ENCODE measurements at places on chromosomes 6 and 20.

GRCh38 chr20:34334654-34335407 is 28.2 kb upstream of the ITCH start:
- H3K36me3 ChIP-seq = no peaks in the 10 kb centered on the region
- H3K27ac ChIP-seq = no peak overlapping the region
- H3K4me1 ChIP-seq = peaks cover 9% of the 10 kb centered on the region
- no peaks in the 10 kb centered on the region for H3K27me3 ChIP-seq
- H3K4me3 ChIP-seq = no peak overlapping the region

DNA sequence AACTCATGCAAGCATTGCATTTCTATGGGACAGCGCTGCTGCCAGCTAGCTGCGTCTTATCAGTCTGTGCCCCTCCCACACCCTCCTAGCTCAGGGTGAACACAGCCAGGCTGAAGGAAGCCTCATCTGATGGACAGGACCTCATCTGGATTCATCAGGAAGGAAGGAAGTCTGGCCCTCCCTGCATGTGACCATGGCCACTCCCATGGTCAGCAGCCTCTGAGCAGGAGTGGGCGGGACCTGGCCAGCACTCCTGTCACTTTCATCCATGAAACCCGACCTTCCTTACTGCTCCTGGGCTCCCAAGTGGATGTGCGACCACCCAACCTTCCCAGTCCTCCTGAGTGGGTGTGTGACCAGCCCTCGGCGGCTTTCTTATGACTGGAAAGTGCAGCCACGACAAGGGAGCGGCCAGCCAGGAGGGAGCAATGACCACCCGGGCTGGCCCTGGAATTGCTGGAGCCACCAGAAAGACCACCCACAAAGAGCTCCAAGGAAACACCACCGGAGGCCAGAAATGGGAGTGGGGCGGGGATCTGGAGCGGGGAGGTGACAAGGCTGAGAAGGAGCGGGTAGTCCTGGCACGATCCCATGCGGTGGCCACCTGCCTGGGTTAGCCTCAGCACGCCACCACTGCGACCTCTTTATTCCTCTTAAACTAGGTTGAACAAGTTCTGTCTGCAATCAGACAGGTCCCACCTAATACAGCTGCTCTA is 241.2 kb downstream of the TTLL2 start:
- no peak overlapping the region for H3K27ac ChIP-seq
- H3K4me3 ChIP-seq = no peak overlapping the region
- DNase-seq = no peak
- no peaks in the 10 kb centered on the region for H3K36me3 ChIP-seq
- no peaks in the 10 kb centered on the region for H3K4me1 ChIP-seq
- no peaks in the 10 kb centered on the region for H3K27me3 ChIP-seq

DNA sequence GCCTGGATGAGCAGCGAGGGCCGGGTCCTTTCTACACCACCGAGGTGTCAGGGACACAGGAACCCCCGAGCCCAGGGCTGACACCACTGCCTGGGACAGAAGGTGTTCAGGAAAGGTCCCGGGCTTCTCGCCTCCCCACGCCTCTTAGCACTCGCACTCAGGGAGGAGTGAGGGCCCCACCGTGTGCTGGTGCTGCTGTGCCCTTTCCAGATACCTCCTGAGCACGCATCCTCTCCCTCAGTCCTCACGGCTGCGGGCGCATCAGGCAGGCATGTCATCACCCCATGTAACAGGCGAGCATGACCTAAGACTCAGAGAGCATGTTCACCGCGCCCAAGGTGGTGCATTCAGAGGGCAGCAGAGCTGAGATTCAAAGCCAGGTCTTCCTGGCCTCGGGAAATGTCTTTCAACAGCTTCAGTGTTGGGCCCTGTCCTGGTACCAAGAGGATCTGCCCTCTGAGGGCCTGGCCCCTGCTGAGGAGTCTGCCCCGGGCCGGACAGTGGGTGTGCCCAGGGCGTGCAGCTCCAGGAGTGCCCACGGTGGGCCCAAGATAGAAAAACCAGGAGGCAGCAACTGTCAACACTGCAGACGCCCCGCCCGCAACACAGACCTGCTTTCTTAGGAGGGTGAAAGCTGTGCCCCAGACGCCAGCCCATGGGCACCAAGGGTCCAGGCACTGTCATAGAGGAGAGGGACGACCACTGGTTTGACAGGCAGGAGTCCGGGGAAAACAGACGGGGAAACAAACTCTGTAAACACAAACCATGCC is 29.2 kb downstream of the TGM2 start:
- H3K27ac ChIP-seq = peak overlapping the region; percentile 69

GRCh38 chr6:126374372-126374771 is 34.5 kb downstream of the CENPW start:
- no peak overlapping the region for H3K27ac ChIP-seq
- DNase-seq = no peak
- H3K27me3 ChIP-seq = no peaks in the 10 kb centered on the region
- no peaks in the 10 kb centered on the region for H3K36me3 ChIP-seq

GRCh38 chr6:35449287-35449881 is 2.8 kb upstream of the FANCE start:
- peak; percentile 38 for DNase-seq
- H3K27me3 ChIP-seq = no peaks in the 10 kb centered on the region
- H3K27ac ChIP-seq = no peak overlapping the region
- no peak overlapping the region for H3K4me3 ChIP-seq
- H3K36me3 ChIP-seq = no peaks in the 10 kb centered on the region

- H3K27ac ChIP-seq = no peak overlapping the region
- no peaks in the 10 kb centered on the region for H3K36me3 ChIP-seq
- no peak overlapping the region for H3K4me3 ChIP-seq
- H3K4me1 ChIP-seq = no peaks in the 10 kb centered on the region
- no peaks in the 10 kb centered on the region for H3K27me3 ChIP-seq
- no peak for DNase-seq
Measured at GRCh38 chr6:12436683-12437082, 146.5 kb downstream of the EDN1 start.

- H3K4me1 ChIP-seq = no peaks in the 10 kb centered on the region
- DNase-seq = no peak
- no peak overlapping the region for H3K4me3 ChIP-seq
- no peak overlapping the region for H3K27ac ChIP-seq
- H3K27me3 ChIP-seq = no peaks in the 10 kb centered on the region
- no peaks in the 10 kb centered on the region for H3K36me3 ChIP-seq
Measured at GRCh38 chr6:42418724-42419123, 33.0 kb downstream of the TRERF1 start.

GRCh38 chr6:121453191-121453590 is 17.7 kb downstream of the GJA1 start:
- peaks cover 20% of the 10 kb centered on the region for H3K36me3 ChIP-seq
- H3K4me1 ChIP-seq = no peaks in the 10 kb centered on the region
- no peaks in the 10 kb centered on the region for H3K27me3 ChIP-seq
- H3K4me3 ChIP-seq = no peak overlapping the region

GRCh38 chr6:145491126-145491525 is 244.2 kb downstream of the EPM2A start:
- DNase-seq = no peak
- H3K27ac ChIP-seq = no peak overlapping the region
- H3K4me1 ChIP-seq = no peaks in the 10 kb centered on the region
- H3K27me3 ChIP-seq = no peaks in the 10 kb centered on the region
- H3K36me3 ChIP-seq = no peaks in the 10 kb centered on the region

DNA sequence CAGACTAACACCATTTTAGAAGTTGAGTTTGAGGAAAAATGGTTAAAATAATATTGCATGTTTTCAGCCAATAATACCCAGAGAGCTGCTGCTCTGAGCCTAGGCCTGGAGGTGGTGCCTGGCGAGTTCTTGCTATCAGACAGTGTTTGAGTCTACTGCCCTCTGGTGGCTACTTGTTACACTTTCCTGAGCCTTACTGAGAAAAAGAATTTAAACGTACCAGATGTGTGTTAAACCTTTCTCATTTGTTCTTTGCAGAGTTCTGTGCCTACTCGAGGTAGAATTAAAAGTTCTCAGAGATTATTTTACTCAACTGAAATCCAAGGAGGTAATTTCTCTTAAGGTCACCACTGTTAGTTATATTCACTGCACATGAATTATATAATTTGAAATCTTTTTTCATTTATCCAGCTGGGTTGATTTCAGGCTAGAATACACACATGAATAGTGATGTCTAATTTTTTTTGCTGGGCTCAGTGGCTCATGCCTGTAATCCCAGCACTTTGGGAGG is 38.2 kb downstream of the SHLD1 start:
- DNase-seq = peak; percentile 71
- H3K4me1 ChIP-seq = peaks cover 10% of the 10 kb centered on the region
- no peaks in the 10 kb centered on the region for H3K27me3 ChIP-seq

DNA sequence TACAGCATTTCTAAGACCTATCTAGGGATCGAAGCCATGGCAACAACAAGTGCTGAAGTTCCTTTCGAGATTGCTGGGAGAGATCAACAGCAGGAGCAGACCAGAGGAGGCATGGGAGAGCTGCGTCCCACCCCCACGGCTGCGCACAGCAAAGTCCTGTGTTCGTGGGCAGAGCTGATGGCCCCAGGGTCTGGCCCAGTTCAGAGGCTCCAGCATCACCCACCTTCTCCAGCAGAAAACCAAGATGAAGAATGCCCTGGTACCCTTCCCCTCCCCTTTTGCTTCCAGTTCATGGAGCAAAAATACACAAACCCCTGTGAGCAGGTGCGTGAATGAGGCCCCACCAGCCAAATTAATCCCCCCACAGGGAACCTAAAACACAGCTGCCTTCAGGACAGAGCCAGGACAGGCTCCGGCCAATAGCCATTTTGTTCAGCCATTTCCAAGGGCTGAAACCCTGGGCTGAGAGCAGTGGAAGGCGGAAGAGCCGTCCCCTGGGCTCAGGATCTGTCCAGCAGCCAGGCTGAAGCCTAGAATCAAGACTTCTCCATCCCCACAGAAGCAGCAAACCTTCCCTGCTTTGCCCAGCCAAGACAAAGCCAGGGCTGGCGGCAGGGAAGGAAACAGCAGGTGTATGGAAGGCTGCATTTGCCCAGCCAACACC is 102.8 kb downstream of the PREX1 start:
- H3K4me1 ChIP-seq = peaks cover 25% of the 10 kb centered on the region
- H3K4me3 ChIP-seq = no peak overlapping the region
- no peaks in the 10 kb centered on the region for H3K27me3 ChIP-seq

GRCh38 chr6:153032255-153032882 is 29.9 kb upstream of the MTRF1L start:
- H3K4me3 ChIP-seq = no peak overlapping the region
- no peaks in the 10 kb centered on the region for H3K36me3 ChIP-seq
- DNase-seq = peak; percentile 51
- peaks cover 7% of the 10 kb centered on the region for H3K4me1 ChIP-seq

DNA sequence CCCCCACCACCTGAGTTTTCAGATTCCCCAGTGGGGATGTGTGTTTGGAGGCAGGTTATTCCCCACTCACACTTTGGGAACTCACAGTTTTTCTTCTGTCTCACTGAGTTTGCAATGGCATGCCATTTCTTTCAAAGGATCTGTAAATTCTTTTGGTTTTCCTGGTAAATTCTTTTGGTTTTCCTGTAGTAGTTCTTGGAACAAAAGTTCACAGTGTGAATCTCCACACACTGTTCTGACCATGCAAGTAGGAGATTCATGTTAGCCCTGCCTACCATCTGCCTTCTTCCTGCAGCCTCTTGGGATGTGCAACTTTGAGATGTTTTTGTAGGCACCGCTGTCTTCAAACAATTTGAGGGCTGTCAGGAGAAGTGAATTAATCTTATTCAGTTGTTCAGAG is 165.6 kb upstream of the OGFRL1 start:
- no peak overlapping the region for H3K27ac ChIP-seq
- DNase-seq = peak; percentile 67
- no peaks in the 10 kb centered on the region for H3K36me3 ChIP-seq
- no peak overlapping the region for H3K4me3 ChIP-seq
- peaks cover 4% of the 10 kb centered on the region for H3K4me1 ChIP-seq

- H3K36me3 ChIP-seq = no peaks in the 10 kb centered on the region
- no peaks in the 10 kb centered on the region for H3K27me3 ChIP-seq
- no peaks in the 10 kb centered on the region for H3K4me1 ChIP-seq
- H3K4me3 ChIP-seq = no peak overlapping the region
Measured at GRCh38 chr6:164665328-164665727, 644.1 kb downstream of the C6orf118 start.
